Kidney tubule cell (primary cell): ENCODE measurements at places on chromosomes 6 and 20.
A peak's percentile ranks its signal among the peaks of the same experiment; 100 is the strongest.

- no peak for DNase-seq
These were observed 13.4 kb downstream of the CLIC5 start for GRCh38 chr6:46002264-46002663.

DNA sequence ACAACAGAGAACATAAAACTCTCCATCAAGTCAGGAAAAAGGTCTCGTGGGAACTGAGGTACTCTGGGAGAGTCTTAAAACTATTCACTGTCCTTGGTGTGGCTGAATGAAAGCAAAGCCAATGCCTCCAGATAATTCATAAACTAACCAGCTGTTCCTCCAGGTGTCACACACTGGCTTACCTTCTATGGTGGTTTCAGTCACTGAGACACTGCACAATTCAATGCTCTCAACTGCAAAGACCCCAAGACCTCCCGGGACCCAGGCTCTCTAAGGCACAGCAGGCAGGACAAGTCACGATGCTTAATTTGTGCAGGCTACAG is 100.8 kb downstream of the GMPR start:
- DNase-seq: no peak

DNA sequence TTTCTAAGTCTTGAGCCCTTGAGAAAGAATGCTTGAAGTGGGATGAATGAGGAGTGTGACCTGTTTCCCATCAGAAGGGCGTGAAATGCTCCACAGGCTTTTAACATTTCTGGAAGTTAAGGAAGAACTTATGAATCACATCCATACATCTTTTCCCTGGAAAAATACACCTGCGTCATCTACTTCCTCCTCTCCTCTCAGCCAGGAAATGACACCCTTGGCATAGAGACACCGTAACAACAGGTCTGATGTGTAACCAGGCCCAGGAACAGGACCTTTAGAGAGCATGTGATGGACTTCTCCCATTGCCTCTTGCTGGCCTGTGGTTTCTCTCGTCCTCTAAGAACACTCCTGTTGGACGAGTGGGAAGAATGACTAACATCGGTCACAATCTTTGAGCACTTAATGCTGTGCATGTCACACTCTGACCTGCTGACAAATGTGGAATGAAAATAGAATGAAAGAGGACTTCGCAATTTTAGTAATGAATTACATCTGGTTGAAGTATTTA is 28.5 kb upstream of the CITED2 start:
- peak; percentile 98 for DNase-seq

DNA sequence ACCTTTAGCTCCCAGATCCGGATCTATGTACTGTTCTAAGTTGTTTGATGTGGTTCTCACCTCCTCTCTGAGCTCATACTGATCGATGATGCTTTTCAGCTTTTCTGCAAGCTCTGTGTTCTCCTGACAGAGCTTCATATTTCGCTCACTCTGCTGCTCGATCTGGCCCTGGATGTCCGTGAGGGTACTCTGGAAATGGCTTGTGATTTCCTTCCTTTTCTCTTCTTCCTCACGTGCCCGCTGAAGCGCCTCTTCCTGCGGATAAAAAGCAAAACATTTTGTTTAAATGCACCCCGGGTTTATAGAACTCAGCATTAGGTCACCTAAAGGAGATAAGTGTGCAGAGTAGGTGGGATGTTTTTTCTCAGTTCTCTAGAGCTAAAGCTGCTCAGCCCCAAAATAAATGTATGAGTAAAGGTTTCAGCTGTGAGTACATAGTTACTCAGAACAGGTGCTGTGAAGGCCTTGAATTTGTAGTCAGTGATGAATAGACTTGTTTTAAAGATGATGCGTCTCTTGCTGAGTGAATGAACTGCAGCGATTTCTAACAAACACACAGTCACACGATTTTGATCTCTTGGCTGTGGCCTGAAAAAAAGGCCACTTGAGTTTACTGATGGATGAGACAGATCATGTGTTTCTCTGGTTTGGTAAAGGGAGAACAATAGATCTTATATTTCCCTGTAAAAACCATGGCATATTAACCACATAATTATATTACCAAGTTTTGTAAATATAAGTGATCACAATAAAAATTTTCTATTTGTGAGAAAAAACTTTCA is 29.1 kb downstream of the TXLNB start:
- DNase-seq: peak; percentile 58

GRCh38 chr6:71126506-71126905 is 162.1 kb upstream of the OGFRL1 start:
- no peak for DNase-seq

DNA sequence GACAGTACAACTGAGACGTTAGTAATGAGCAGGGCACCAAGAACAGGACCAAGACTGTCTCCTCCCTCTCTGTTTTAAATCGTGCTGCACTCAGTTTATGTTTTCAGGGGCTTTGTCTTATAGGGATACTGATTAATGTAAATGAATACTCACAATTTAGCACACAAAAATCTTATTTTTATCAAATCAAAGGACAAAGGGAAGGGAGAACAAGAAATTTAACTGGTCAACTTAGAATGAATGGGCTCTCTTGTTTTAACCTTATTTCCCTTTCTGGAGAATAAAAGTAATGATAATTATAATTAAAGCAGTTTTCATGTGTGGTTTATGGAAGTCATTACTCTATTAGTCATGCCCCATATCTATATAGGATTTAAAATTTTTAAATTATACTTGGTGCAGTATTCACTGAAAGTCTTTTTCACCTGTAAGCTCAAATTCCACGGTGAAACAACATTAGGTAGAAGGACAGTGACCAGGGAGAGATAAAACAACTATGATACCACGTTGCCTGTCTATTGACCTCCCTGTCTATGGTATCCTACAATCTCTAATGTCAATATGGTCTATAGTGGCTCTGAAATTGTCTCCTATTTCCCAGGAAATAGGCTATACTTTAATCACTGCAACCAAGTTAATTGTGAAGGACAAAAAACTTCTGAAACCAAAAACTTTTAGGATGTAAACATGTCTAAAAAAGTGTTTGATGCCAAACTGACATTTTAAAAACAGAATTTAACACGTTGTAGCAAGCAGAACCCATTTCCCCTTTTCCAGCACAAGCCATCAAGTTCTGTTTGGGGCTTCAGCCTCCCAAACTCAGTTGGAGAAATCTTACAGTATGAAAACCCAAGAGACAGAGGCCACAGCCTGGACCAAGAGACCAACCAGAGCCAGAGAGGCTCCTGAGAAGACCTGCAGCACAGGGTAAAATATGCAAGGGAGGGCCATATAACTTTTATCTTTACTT is 15.0 kb downstream of the ELOVL5 start:
- DNase-seq: no peak

DNA sequence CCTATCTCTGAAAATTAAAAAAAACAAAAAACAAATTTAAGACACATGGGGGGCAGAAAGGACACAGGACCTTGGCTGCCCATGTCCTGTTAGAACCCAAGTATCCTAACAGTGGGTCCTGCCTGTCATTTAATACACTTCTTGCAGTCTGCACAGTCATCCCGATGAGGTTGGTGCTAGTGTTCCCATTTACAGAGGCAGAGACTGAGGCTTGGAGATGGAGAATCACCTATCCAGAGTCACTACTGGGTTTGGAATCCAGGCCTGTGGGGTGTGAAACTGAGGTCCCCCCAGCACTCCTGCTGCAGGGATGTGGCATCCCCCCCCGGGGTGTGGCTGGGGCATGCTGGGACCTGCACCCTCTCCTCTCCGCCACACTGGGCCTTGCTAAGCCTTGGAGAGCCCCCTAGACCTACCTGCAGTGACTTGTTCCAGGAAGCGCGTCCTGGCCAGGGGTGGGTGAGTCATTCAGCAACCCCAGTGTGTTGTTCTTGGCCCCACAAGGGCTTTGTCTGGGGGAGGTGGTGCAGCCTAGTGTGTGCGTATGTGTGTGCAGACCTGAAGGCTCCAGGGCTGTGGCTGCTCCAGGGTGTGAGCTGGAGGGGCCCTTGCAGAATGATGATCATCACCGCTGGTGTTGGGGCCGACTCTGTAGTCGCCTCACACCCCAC is 49.7 kb downstream of the BCAS4 start:
- peak; percentile 90 for DNase-seq
